Activated T-helper 2 cell treated with anti-CD3 and anti-CD28 coated beads, Interferon-gamma antibody, Interleukin-2, Interleukin-4, amounts not matched to agents 10 μg/mL and 5 μg/mL and 100 μg/mL, durations not matched to agents 14 hours and 24 hours and 36 hours (primary cell): ENCODE measurements at places on chromosomes 16 and 17.

DNA sequence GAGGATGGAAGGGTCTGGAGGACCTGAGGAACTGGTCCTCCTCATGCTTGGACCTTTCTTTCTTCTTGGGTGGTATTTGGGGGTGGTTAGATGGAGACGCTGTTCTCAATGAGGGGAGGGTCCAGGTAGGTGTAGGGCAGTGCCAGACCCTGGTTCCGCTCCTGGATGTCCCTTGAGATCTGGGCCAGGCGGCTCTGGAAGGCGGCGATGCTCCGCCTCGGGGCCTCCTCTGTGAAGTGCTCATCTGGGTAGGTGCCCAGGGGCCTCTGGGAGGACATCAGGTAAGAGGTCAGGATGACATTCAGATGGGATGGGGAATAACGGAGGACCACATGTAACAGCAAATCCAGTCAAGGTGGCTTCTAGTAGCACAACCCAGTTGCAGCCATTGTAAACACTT lies 9.0 kb upstream of the ALOX12B start:
- DNase-seq = no peak

GRCh38 chr17:31699281-31699680 lies 159.8 kb downstream of the COPRS start:
- no peak for DNase-seq

- DNase-seq = no peak
Observed at GRCh38 chr17:50064253-50065001, 8.5 kb downstream of the ITGA3 start.

- no peak for DNase-seq
Observed at GRCh38 chr16:85579923-85580580, 33.1 kb upstream of the GSE1 start.

DNA sequence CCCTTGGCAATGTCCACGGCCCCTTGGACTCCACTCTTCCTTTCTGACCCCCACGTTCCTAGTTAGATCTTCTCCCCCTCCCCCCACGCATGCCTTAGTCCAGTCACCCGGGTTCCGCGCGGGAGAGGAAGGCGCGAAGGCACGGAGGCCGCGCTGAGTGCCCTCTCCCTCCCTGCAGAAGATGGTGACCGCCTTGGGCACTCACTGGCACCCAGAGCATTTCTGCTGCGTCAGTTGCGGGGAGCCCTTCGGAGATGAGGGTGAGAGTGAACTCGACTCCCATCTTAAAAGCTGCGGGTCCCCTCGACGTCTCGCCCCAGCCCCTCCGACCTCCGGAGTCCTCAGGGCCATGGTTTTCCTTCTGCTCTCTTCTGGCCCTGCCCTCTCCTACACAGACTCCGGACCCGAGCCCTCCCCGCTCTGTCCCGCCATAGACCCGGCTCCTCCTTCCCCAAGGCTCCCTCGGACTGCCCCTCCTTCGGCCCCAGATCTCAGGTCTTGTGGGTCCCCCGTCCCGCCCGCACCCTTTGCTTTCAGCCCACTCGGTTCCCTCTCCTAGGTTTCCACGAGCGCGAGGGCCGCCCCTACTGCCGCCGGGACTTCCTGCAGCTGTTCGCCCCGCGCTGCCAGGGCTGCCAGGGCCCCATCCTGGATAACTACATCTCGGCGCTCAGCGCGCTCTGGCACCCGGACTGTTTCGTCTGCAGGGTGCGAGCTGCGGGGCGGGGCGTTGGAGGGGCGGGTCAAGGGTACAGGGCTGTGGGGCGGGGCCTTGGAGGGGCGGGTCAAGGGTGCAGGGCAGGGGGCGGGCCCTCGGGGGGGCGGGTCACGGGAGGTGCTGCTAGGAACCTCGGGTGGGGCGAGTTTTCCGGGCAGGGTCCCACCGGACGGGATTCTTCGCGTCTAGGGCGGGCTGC lies 4.6 kb downstream of the TGFB1I1 start:
- DNase-seq = peak; percentile 72

DNA sequence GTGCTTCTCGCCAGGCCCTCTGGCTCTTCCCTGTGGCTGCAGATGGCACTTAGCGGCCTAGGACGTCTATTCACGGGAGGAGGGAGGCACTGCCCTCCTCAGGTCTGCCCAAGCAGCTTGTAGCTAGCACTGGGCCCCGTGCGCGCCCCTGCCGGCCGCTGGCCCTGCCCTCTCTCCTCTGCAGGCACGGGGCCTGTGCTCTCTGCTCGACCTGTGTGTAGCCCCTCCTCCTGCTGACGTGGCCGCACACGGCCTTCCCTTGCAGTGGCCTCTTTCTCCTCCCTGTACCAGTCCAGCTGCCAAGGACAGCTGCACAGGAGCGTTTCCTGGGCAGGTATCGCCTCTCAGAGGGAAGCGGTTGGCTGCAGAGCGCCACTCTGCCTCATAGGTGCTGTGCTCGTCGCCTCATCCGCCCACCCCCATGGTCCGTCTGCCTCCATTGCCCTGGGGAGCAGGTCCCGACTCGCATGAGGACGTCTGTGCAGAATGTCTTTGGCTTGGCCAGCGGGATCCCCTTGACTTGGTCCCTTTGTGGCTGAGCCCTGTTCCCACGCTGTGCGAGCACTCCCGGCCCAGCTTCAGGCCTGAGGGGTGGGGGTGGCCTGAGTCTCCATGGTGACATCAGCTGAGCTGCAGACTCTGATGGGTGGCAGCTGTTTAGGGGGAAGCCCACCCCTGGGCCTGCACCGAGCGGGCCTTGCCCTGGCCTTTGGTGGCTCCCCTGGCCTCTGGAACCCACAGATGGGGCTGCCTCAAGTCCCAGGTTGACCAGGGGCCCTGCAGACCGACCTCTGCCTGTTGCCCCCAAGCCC lies 34.6 kb downstream of the TSC2 start:
- no peak for DNase-seq

- no peak for DNase-seq
Observed at GRCh38 chr16:5461141-5461540, 363.5 kb upstream of the EEF2KMT start.

- DNase-seq = no peak
Observed at GRCh38 chr16:1206786-1207185, 18.3 kb downstream of the TPSG1 start.

DNA sequence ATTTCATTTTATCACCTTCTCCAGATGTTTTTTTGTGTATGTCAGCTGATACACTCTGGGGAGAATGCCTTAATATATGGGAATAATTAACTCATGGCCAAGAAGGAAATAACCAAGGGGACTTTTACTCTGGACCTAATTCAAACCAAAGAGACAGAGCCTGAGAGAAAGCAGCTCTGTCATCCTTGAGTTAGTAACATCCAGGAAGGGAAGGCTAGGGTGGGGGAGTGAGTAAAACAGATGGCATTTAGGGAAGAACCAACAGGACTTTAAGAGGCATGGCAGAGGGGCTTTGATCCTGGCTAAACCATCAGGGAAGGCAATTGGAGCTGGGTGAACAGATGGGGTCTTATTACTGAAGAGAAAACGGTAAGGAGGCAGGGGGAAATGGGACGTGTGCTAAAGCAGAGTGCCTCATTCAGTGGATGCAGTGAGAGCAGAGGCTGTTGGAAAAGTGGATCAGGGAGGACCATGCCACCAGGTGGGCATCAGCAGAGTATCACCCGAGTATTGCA lies 2.5 kb upstream of the SMPD3 start:
- DNase-seq = no peak

- DNase-seq = peak; percentile 40
Observed at GRCh38 chr16:53456625-53457024, 22.4 kb downstream of the RBL2 start.

DNA sequence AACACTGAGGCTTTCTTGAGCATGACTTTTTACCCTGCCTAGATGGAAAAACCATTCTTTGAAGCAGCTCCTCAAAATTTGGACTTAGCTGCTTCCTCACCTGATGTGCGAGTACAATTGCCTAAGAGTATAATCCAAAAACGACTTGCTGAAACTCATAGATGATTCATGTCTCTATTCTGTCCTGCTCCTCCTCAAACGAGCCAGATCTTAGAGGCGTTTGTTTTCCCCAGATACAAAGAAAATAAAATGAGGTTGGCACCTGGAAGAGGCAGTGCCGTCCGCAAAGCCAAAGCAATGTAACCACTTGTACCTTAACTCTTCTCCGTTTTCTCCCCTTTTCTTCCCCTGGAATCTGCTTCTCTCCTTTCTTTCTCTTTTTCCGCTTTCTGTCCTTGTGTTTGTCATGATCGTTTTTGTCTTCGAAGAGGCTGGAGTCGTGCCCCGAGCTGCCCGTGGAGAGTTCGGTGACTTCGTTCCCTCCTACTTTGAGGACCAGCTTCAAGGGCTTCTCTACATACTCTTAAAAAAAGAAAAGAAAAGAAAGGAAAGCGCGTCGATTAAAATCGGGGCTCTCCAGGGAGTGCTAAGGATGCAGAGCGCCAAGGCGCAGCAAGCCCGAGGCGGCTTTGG lies 895 bp downstream of the BRD7 start:
- DNase-seq = no peak

DNA sequence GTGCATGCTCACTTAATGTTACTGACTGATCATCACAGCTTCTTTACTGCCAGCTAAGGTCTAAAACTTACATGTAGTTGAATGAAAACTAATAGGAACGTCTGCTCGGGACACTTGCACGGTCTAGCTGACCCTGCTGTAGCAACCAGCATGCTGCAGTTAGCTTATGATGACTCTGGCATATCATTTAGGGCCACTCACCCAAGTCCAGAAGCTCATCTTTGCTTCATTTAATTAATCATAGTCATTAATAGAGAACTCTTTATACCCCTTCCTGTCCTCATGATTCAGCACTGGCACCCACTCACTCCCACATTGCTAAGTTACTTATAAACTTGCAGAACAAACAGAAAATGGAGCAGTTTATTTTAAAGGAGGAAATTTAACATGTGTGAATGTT lies 136.3 kb downstream of the NLK start:
- no peak for DNase-seq

GRCh38 chr17:12256380-12256995 lies 235.8 kb downstream of the MAP2K4 start:
- DNase-seq = no peak

GRCh38 chr16:78961464-78961863 lies 639.1 kb downstream of the MAF start:
- DNase-seq = no peak

DNA sequence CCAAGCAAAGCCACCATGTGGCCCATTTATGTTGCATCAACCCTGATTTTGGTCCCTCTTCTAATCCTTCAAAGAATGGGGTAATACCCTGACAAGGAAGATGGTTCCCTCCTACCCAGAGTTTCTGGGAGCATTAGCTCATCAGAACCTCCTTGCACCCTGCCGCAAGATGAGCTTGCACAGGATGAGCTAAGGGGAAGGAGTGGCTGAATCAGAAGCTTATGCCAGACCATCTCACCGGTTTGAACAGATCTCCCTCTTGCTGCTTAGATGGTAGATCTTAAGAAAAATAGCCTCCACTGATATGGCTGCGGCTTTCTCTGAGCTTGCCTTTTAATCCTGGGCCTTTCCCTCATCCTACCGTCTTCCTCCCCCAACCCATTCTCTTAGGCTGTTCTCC lies 175.1 kb downstream of the SOX9 start:
- DNase-seq = no peak

- DNase-seq = no peak
Observed at GRCh38 chr17:64337676-64338075, 53.0 kb downstream of the PECAM1 start.

DNA sequence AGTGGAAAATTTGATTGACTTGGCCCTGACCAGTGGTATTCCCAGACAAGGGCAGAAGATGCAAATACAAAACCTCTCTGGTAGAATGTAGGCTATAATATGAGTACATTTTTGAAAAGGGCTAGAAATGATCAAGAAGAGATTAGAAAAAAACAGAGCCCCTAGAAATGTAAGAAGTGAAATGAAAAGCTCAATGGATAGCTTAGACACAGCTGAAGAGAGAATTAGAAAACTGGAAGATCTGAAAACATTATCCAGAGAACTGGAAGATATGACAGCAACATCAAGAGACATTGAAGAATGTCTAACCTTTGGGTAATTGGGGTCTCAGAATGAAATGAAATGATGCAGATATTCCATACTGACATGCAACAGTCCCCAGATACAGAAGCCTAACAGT lies 105.2 kb upstream of the ZNF750 start:
- no peak for DNase-seq

GRCh38 chr17:57114085-57114673 lies 29.1 kb downstream of the AKAP1 start:
- DNase-seq = peak; percentile 35

DNA sequence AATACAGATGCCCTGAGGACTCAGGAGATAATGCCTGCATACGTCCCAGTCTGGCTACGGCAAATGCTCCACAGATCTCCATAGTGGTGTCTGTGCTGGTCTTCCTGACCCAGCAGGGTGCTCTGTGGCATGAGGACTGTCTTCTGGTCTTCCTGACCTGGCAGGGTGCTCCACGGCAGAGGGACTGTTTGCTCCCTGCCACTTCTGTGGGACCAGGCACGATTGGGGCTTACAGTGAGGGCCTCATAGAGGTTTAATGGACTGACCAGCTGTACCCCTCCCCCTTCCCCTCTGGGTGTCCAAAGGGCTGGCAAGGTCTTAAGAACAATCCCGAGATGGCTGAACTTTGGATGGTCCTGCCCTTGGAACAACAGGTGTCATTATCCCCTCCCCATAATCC lies 123.1 kb downstream of the C16orf78 start:
- DNase-seq = no peak

DNA sequence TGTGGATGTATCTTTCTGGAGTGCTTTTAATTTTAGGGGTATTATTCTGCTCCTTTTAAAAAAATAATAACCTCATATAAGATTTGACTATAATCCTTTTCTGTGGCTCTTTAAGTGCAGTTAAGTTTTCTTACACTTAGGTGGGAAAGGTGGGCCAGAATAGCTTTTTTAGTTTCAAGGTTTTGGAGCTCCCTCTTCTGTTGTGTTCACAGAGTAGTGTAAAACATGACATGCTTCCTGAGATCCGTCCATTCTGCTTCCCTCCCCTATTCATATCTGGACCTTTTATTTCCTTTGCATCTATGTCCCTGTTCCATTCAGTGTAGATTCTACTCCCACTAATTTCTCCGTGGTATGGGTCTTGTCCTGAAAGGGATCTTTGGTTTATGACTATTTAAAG lies 12.8 kb downstream of the LRRC36 start:
- DNase-seq = no peak

- DNase-seq = no peak
Observed at GRCh38 chr17:67974185-67974584, 22.1 kb downstream of the C17orf58 start.

- DNase-seq = peak; percentile 84
Observed at GRCh38 chr16:3880623-3881498, at the start of gene CREBBP. TSS of gene CREBBP (minus strand) at chr16:3880713. CDS start at chr16:3879916, 797 bp downstream.

GRCh38 chr16:88697831-88698615 lies 8.2 kb downstream of the RNF166 start:
- DNase-seq = no peak

- no peak for DNase-seq
Observed at GRCh38 chr17:43628089-43628650, 33.6 kb downstream of the MEOX1 start.
